Renal cortical epithelial cell (primary cell): ENCODE measurements at places on chromosomes 11 and 22. TPM values are rescaled to one million over a fixed set of nuclear protein-coding genes. Genes with fewer than 3 reads are reported as not detected.

DNA sequence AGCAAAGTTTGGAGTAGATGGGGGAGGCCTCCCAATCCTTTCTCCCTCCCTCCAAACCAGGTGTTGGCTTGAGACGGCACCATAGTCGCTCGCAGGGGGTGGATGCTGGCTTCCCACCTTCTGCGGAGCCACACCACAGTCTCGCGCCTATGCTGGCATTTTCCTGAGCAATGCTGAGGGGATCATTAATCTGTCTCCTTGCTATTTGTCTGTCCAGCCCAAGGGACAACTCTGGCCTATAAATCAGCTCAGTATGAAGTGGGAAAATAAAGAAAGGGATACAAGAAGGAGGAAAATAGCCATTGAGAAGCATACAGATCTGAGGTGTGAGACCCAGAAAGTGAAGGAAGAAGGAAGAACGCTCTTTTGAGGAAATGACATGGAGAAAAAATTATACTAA, 53.5 kb upstream of the CADM1 start:
- DNase-seq, result no peak

- DNase-seq, result no peak
Observed at GRCh38 chr11:103880968-103881367, 155.5 kb upstream of the DDI1 start.

GRCh38 chr11:2519862-2520735, 75.3 kb downstream of the KCNQ1 start:
- DNase-seq, result no peak

DNA sequence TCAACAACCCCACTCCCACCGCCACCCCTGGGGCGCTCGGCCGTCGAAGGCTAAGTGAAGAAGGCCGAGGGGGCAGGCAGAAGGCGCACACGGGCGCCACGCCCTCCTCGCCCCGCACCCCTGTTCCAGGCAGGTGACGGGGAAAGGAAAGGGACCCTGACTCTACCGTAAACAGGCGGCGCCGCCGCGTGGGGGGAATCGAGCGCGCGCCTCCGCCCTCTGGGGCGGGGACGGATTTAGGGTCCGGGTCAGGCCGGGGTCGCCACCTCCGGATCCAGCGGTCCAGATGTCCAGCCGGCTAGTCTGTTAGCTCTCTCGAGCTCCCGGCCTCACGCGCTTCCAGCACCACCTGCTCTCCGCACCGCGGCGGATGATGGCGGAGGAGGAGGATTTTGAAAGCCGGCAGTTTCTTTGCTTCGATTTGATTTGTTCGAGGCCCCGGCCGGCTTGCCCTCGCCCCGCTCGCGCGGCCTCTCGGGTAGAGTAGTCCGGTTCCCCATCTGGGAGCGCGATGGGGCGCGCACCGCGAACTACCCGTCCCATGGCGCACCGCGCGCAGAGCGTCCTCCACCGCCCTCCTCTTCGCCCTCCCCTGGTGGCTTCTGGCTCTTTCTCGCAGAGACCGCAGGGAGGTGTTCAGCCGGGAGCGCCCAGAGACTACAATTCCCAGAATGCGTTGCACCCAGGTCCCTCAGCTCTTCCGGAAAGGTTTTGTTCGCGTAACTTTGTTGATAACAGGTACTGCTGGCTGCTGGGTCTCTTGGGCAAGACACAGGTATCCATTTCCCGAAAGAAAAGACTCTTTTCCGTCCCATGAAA, at the start of gene RANGAP1:
Gene RANGAP1, minus strand, starts transcription at position 368 of the 819 bp plus-strand sequence. CDS start 5,143 bp downstream, outside the sequence.
- peak; percentile 96 for DNase-seq

DNA sequence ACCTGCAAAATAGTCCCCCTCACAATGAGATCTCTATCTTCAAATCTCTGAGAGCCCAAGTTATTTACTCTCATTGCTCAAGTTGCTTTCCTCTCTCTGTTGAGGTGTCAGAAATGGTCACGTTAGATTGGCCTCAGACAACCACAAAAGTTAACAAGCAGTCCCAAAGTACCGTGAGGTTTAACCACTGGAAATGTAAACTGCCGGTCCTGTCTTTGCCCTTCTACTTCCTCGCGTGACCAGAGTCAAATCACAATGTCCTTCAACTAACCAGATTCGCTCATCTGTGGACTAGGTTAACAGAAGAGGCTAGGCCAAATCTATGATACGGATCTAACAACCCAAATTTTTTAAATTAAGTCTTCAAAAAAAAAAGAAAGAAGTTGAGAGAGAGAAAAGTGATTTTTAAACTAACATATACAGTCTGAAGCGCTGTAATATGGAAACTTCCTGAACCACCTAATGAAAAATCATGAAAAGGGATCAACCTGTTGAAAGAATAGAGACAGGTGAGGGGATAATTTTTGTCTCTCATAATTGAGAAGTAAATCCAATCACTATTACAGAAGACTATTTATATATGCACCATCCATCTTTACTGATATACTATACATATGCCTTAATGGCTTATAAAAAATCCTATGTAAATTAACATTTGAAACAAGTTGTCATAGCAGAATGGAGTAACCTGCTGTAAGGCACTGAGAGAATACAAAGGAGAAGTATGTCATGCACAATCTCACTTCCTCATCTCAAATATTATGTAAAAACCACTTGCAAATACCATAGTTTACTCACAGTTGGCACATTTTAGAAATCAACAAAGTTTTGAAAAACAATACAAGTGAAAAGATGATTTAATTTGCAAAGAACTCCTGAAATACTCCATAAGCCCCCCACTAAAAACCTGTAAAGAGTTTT, 3.3 kb upstream of the JAML start:
- DNase-seq, result no peak

GRCh38 chr11:112364962-112365481, 104.4 kb upstream of the PLET1 start:
- no peak for DNase-seq

DNA sequence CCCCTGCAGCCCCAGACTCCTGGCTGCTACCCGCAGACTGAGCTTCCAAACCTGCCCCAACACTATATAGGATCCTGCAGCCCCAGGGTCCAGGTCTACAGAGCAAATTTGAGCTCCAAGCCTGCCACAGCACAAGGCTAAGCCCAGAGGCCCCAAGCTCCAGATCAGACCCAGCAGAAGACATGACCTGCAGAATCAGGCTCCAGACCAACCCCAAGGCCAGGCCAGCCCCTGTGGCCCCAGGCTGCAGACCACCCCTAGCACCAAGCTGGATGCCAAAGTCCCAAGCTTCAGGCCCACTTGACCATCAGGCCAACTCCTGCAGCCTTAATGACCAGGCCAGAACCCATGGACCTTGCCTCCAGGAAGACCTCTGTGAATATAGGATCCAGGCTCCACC, 145.3 kb downstream of the DLG2 start:
- DNase-seq, result no peak

GRCh38 chr11:46055371-46055770, 65.9 kb downstream of the PHF21A start:
- DNase-seq, result peak; percentile 76

DNA sequence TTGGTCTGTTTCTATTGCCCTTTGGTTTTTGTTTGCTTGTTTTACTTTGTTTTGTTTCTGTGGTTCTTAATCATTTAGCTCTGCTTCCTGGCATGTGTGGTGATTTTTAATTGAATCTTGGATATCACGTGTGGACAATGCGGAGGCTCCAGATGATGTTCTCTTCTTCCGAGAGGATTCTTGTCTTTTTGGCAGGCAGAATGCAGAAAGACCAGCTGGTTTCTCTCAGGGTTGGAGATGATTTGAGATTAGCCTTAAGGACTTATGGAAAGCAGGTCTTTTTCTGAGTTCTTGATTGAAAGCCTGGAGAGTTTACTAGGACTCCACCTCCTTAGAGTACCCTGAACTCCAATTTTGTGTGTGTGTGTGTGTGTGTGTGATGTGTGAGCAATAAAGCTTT, 21.0 kb upstream of the ANO1 start:
- no peak for DNase-seq

- no peak for DNase-seq
Observed at GRCh38 chr22:49820984-49821383, 6.7 kb downstream of the BRD1 start.

GRCh38 chr11:57306161-57306876, 18.4 kb downstream of the TNKS1BP1 start:
- peak; percentile 48 for DNase-seq

ST14 gene
- 35.1 and 137 TPM in 2 replicates for total RNA-seq

PAFAH1B2 gene
- total RNA-seq, result 238 and 242 TPM in 2 replicates

MPEG1 gene
- not detected in 2 replicates for total RNA-seq

MFRP gene
- total RNA-seq, result not detected in 2 replicates

HBG2 gene
- total RNA-seq, result not detected in 2 replicates

SLC6A5 gene
- not detected in 2 replicates for total RNA-seq
